Activated naive CD4-positive, alpha-beta T cell (primary cell): ENCODE measurements at places on chromosomes 2 and 18.

GRCh38 chr2:15378148-15378908 is 182.8 kb downstream of the NBAS start:
- no peak for DNase-seq

GRCh38 chr2:468648-469336 is 180.9 kb upstream of the ALKAL2 start:
- DNase-seq, result no peak

- DNase-seq, result no peak
Measured at GRCh38 chr2:67828066-67828465, 234.7 kb downstream of the C1D start.

- DNase-seq, result no peak
Measured at GRCh38 chr18:41197967-41198366, 757.1 kb upstream of the PIK3C3 start.

DNA sequence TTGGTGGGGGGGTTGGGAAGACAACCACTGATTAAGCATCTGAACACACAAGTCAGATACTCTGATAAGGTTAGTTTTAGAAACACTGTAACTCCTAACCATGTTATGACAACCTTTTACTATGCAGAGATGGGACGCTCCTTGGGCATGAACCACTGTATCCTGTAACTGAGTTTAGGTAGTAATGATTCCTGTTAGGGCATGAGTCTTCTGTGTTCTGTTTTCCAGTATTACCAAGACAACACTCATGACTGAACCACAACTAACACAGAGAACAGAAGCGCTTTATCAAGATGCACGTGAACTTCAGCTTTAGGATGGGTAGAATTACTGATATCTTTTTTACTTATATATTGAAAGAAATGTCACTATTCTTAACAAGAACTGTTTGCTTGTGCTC is 14.1 kb upstream of the CREB1 start:
- DNase-seq, result no peak

DNA sequence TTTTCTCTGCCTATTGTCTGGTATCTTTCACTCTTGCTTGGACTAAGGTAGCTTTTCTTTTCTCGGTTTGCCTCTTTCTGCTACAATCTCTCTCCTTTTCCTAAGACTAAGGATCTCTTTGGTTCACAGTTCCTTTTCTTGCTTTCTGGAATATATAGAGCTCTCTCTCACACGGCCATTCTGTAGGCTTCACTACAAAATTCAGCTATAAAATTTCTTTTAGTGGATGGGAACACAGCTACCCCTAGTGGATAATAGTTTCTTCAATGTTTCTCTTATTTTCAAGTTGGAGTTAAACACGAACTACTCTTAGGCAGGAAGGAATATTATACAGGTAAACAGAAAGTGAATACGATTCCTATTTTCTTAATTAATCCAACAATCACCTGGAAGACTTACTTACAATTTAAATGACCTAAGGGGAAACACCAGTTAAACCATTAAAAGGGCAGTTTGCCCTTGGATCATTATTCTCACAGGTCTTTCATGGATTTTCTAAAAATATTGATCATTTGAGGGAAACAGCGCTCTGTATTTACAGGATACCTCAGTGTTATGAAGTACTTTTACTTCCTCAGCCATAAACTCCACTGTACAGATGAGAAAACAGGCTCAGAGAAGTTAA is 140.5 kb downstream of the LRP2 start:
- no peak for DNase-seq

GRCh38 chr18:23968638-23969604 is 45.6 kb upstream of the TTC39C start:
- DNase-seq, result no peak

DNA sequence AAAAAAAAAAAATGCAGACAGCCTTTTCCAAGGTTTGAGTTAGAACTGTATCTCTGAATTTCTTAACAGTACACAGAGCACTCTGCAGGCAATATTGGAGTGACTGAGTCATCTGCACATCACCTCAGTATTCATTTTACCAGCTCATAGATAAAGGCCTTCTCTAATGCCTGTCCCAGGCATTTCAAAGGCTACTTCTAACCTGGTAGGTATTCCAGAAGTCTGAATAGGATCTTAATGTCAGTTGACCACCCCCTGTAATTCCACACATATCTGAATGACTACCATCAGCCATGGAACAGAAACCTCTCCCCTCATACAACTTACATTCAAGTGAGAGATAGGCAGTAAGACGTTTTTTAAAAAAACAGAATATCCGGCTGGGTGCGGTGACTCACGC is 9.0 kb downstream of the METTL21A start:
- no peak for DNase-seq

DNA sequence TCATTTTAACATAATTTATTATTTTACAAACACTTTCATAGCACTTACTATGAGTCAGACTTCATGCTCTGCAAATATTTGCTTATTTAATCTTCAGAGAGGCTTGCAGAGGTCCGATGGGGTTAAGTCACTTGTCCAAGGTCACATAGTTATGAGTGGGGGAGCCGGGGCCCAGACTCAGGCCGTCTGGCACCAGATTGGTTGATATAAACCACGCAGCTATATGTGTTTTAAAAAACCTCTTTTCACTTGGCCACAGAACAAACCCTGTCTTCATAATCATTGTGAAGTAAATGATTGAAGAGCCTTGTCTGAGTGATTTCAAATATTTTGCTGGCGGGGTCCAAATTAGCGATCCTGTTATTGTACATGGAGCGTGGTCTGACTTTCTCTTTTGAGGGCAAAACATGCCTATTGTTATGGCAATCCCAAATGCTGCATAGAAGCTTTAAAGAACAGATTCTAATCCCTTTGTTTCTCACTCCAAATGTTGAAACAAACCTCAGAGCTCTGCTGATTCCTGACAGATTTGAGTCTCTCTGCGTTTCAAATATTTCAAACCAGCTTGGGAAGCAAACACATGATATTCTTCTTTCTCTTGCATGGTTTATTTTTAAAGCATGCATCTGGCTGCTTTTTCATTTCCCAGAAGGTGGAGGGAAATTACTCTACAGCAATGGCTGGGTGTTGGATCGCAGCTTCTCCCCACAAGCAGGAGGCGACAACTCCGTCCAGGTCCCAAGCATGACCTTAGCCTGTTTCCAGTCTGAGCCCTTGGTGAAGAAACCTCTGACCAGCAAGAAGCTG is 142.4 kb downstream of the DDX1 start:
- no peak for DNase-seq

DNA sequence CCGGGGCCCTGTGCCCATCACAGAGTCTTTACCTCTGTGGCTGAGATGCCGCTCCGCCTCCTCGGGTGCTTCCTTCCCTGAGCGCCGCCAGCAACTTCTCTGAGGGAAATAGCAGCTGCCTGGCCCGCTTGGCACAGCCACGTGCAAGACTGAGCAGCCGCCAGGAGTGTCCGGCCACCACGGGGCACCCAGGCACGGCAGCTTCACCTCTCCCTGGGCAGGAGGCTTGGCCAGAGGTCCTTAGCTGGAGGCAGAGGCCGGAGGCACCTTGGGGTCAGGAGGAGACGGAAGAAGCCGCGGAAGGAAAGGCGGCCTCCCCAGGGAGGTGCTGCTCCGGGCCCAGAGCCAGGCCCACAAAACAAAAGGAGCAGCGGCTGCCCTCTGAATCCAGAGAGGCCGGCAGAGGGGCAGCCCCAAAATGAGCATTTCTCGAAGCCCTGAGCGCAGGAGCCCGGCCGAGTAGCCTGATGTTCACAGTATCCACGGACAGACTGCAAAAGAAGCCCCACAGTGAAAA is 6.0 kb upstream of the LIMS2 start:
- no peak for DNase-seq

GRCh38 chr18:13551305-13551603 is 175.1 kb downstream of the FAM210A start:
- DNase-seq, result no peak

DNA sequence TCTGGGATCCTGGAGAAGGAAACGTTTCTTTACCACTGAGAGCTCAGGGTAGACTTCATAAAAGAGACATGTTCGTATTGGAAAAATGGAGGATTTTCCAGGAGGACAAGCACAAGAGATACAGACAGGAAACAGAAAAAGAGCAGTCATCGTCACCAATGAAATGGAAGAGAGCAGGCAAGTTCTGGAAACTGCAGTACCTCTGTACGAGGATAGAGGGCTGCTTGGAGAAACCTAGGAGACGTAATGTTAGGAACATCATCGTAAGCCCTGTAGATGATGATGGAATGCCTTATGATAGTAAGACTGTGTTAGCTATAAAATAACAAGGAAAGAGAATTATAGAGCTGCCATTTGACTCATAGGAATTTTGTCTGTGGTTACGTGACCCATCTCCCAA is 121.1 kb upstream of the KLHL14 start:
- no peak for DNase-seq

- DNase-seq, result no peak
Measured at GRCh38 chr18:32439802-32440201, 30.9 kb downstream of the GAREM1 start.

DNA sequence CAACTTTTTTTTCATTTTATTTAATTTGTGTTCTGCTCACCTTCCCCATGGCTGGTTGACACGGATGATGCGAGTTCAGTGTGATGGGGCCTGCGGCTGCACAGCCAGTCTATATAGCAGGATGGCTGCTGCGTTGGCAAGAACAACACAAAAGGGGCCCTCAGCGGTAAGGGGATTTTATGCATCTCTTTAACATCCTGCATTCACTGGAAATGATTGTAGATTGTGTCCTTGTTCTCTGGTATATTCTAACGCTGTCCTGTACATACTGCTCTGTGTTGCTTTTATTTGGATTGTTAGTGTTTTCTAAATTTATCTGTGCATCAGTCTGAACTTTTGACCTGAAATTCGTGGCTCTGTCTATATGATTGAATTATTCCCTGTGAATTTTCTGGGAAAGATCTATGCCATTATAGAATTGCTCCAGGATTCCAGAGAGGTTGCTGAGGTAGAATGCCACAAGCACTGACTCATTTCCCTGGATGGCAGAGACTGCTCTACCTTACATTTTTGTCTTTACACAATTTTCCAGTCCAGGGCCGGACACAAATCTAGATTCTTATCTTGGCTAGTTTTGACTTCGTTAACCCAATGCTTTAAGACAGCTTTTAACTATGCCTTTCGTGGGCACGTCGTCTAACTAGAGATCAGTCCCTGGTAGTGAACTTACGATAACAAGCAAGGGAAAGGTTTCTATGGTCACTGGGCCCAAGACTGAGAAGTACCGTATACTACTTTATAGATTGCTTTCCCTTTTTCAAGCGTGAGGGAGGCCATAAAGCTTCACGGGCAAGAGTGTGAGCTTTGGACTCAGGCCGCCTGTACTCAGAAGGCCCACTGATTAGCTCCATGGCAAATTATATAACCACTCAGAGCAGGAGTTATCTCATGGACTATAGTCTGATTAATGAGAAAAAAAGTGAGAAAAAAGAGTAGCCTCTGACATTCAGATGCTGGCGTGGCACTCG is at the start of gene CRYGC:
Gene CRYGC, minus strand, starts transcription at position 85 of the 968 bp plus-strand sequence. Its CDS starts 36 bp downstream, at position 49.
- DNase-seq, result no peak

GRCh38 chr2:196399722-196400691 is 228.6 kb upstream of the STK17B start:
- DNase-seq, result no peak

- DNase-seq, result no peak
Measured at GRCh38 chr2:160835166-160835565, 325.1 kb upstream of the TANK start.

GRCh38 chr2:46803911-46804670 is 111.5 kb downstream of the MCFD2 start:
- DNase-seq, result no peak

- no peak for DNase-seq
Measured at GRCh38 chr18:56085551-56085950, 497.6 kb upstream of the TCF4 start.

DNA sequence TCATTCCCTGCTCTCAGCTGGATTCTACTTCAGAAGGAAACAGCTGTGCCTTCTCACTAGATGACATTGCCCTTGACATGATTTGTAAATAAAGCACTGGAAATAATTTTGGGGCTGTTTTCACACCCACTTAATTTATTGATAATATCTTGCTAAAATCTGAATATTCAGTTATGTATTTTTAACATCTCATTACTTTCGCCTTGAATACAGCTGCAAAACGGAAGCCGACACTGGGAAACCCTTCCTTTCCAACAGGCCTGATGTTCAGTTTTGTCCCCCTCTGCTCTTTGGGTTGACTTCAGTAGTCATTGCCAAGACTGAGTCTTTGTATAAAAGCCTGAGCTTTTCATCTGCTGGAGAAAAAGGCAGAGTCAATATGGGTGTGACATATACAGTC is 82.7 kb downstream of the DOCK10 start:
- no peak for DNase-seq
